ENCODE measurements at places on chromosomes 13 and 19. TPM values are rescaled to one million over a fixed set of nuclear protein-coding genes. Genes with fewer than 3 reads are reported as not detected.

SBNO2 gene
- 125 TPM for total RNA-seq

SCEL gene
- 109 TPM for total RNA-seq

POLR1G gene
- 5.4 TPM for total RNA-seq

OVOL3 gene
- not detected for total RNA-seq

CLEC11A gene
- 13.3 TPM for total RNA-seq

DNA sequence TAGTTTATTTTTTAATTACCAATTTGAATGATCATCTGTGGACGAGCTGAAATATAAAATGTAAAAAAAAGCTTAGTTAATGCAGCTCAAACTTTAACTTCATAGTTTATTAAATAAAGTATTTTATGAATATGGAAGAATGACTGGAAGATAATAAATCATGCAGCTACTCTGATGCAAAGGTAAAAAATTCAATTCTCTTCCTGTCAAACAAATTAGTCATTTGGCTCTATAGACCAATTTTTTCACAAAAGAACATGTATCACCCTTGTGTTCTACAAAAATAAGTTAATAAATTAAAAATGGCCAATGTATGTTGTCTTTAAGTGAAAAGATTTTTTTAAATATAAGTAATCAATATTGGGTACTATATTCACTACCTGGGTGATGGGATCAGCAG, 26.2 kb downstream of the EXOSC8 start:
- H3K27ac ChIP-seq = no peak overlapping the region
- no peak for DNase-seq
- H3K27me3 ChIP-seq = no peaks in the 10 kb centered on the region
- no peaks in the 10 kb centered on the region for H3K4me1 ChIP-seq
- peaks cover 100% of the 10 kb centered on the region for H3K36me3 ChIP-seq

DNA sequence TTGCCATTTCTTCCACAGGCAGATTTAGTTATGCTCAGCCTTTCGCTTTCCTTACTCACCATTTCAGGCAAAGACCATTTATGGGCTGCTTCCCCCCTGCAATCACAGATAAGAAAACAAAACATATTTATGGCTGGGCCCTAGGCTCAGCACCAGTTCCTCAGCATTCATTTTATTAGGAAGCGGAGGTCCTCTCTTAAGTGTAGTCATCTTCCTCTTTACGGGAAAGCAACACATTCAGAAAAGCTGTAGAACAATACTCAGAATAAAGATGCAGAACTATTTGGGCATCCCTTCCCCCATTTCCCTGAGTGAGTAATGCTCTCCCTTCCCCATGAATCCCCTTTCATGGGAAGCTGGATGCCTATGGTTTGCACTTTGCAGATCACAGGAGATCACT, 27.9 kb downstream of the FLT1 start:
- H3K4me1 ChIP-seq = no peaks in the 10 kb centered on the region
- H3K4me3 ChIP-seq = no peak overlapping the region
- H3K36me3 ChIP-seq = no peaks in the 10 kb centered on the region

DNA sequence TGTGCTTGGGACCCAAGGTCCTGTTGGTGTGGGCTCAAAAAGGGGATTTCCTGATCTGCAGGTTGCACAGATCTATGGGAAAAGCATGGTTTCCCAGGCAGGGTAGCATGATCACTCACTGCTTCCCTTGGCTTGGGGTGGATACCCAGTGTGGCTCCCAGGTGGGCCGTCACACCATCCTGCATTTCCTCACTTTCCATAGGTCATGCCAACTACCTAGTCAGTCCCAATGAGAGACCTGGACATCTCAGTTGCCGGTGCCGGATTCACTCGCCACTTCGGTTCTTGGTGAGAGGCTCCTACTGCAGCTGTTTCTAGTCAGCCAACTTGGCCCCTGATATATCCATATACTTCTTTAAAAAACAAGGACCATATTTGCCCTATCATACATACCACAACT, 503.0 kb downstream of the PCDH17 start:
- no peaks in the 10 kb centered on the region for H3K36me3 ChIP-seq
- no peaks in the 10 kb centered on the region for H3K27me3 ChIP-seq
- H3K4me3 ChIP-seq = no peak overlapping the region

- no peaks in the 10 kb centered on the region for H3K27me3 ChIP-seq
- H3K36me3 ChIP-seq = peaks cover 6% of the 10 kb centered on the region
- H3K27ac ChIP-seq = peak overlapping the region; percentile 37
- no peak for DNase-seq
- no peak overlapping the region for H3K4me3 ChIP-seq
Measured at GRCh38 chr13:110216398-110217041, 90.4 kb downstream of the COL4A1 start.

DNA sequence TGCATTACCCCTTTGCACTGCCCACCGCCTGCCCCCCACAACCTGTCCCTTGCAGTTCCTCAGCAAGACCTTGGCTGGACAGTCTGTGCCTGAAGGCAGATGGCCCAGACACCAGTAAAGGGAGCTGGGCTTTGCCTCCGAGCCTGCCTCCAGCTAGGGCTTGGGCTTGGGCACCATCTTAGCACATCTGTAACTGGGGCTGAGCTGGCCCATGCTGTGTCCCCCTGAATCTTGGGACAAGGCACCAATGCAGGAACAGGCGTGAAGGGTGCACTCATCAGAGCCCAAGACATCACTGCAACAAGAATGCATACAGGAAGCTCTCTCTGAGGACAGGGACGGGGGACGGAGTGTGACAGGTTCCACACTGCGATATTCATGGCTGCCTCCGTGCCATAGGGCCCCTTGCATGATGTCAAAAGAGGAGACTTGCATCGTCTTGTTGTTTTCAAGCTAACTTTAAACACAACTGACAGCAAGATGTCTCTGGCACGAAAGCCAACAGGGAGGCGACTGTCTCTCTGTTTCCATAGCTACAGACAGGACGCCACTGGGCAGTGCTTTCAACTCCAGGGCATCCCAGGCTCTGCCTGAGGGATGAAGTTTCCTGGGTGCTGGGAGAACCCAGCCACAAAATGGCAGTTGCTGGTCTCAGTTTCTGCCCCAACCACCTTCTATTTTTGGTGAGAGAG, 8.7 kb upstream of the CHST8 start:
- no peak overlapping the region for H3K4me3 ChIP-seq
- H3K27me3 ChIP-seq = peaks cover 9% of the 10 kb centered on the region
- no peaks in the 10 kb centered on the region for H3K36me3 ChIP-seq
- H3K27ac ChIP-seq = no peak overlapping the region
- DNase-seq = peak; percentile 39

- no peaks in the 10 kb centered on the region for H3K36me3 ChIP-seq
- no peak for DNase-seq
- H3K4me3 ChIP-seq = no peak overlapping the region
- H3K27ac ChIP-seq = no peak overlapping the region
- no peaks in the 10 kb centered on the region for H3K27me3 ChIP-seq
Measured at GRCh38 chr13:44668688-44669087, 92.6 kb upstream of the TSC22D1 start.

- no peak overlapping the region for H3K4me3 ChIP-seq
- H3K36me3 ChIP-seq = peaks cover 16% of the 10 kb centered on the region
- no peak overlapping the region for H3K27ac ChIP-seq
- H3K4me1 ChIP-seq = peaks cover 11% of the 10 kb centered on the region
- no peaks in the 10 kb centered on the region for H3K27me3 ChIP-seq
Measured at GRCh38 chr19:47485210-47485609, 1.2 kb upstream of the KPTN start.

DNA sequence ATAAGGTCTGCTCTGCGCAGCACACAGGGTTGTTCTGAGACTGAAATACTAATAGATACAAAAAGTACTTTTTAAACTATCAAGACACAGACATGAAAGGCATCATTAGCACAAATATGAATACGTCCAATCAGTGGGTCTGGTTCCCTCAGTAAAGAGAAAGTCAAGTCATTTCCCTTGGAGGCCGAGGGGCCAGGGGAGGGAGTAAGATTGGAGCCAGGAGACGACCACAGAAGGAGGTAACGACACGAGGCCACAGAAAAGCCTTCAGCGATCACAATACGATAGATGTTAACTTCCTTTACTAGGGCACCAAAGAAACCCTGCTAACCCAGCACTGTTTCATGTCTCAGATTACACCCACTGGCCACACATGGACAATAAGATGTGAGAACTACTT, 5.3 kb downstream of the CARS2 start:
- H3K4me3 ChIP-seq = no peak overlapping the region
- H3K4me1 ChIP-seq = peaks cover 30% of the 10 kb centered on the region
- H3K27ac ChIP-seq = no peak overlapping the region
- peaks cover 51% of the 10 kb centered on the region for H3K36me3 ChIP-seq
- no peak for DNase-seq

DNA sequence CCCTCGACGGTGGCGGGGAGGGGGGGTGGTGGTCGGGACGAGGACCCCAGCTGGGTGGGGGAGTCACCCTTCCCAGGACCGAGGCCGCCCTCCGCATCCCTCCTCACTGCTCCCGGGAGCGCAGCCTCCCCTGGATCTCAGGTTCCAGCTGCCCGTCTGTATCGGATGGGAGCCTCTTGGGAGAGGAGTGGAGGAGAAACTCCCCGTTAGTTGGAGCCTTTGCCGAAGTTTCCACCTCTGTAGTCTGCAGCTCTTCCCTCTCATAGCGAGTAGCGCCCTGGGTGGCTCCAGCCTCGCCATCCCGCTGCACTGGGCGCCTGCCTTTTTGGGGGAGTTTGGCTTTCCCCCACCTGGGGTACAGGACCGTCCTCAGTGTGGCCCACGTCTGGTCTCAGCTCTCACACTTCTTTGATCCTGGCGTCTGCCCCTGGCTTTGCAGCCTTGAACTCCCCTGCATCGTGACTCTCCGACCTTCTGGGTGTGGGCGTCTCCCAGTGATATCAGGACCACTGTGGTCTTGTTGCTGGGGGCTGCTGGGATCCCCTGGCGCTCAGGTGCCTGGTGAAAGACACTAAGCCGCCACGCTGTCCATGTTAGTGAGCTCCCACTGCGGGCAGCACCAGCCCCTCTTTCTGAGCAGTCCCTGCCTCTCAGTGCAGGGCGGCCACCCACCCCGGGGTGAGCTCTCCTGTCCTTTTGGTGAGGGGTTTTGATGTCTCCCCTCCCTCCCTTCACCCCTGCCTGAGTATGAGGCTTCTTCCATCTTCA, 1.1 kb downstream of the CNOT3 start:
- peak overlapping the region; percentile 96 for H3K4me3 ChIP-seq
- peak overlapping the region; percentile 98 for H3K27ac ChIP-seq
- peaks cover 21% of the 10 kb centered on the region for H3K36me3 ChIP-seq
- H3K4me1 ChIP-seq = peaks cover 37% of the 10 kb centered on the region

DNA sequence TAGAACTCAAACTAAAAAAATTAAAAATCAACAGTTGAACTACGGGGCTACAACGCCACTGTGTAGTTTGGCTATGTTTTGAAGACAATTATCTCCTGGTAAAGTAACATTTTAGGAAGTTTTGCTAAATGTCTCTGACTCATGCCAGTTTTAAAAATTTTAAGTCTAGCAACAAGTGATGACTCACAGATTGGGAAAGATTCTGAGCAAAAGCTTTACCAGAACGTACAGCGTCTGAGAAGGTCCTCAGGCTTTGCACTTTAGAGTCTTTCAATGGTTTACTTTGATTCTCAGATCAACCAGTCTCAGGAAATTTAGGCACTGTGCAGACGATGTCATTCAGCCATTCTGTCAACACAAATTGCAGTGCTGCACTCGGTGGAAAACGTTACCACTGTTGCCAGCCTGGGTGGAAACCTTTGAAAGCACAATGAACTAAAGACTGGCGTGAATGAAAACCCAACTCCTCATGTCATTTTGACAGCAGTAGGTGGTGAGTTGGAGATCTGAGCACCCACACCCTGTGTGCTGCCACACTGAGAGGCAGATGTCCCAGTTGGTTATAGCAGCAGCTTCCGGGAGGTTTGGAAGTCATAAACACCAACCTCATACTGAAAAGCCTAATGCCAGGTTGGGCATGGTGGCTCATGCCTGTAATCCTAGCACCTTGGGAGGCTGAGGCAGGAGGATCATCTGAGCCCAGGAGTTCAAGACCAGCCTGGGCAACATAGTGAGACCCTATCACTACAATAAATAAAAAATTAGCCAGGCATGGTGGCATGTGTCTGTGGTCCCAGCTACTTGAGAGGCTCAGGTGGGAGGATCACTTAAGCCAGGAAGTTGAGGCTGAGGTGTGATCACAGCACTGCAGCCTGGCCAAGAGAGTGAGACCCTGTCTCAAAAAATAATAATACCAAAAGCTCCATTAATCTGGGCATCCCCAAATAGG, 6.3 kb upstream of the WTIP start:
- H3K27me3 ChIP-seq = no peaks in the 10 kb centered on the region
- peaks cover 28% of the 10 kb centered on the region for H3K36me3 ChIP-seq
- no peak overlapping the region for H3K4me3 ChIP-seq
- no peak for DNase-seq

DNA sequence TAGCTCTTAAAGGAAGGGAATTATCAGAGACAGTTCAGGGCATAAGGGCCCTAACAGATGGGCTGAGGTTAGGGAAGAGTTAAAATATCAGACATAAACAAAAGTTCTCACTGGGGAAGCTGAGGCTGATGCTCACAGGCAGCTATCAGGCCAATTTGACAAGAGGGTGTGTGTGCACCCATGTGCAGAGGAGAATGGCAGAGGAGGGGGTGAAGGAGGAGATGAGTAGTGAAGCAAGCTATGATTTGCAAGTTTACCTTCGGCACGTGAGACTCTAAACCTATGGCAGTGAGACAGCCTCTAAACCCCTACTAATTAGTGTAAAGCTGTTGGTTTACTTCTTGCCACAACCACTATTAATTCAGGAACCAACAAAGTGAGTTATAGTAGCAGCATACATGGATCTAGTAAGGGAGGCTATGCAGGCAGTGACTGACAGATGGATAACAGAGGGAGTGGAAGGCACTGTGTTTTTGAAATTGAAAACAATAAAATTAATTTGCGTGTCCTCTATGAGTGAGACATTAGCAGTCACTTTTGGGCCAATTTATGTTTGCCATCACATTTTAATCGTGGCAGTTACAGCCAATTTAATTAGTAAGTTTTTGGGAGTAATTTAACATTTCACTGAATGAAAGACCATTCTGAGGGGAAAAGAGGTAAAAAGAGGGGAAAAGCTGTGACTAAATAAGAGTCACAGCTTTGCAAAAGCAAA, 99.6 kb upstream of the HTR2A start:
- H3K4me1 ChIP-seq = no peaks in the 10 kb centered on the region
- no peak overlapping the region for H3K27ac ChIP-seq
- no peak overlapping the region for H3K4me3 ChIP-seq
- no peaks in the 10 kb centered on the region for H3K27me3 ChIP-seq
- no peak for DNase-seq
- H3K36me3 ChIP-seq = no peaks in the 10 kb centered on the region

- H3K4me3 ChIP-seq = no peak overlapping the region
- H3K36me3 ChIP-seq = peaks cover 4% of the 10 kb centered on the region
- peaks cover 67% of the 10 kb centered on the region for H3K4me1 ChIP-seq
- no peak for DNase-seq
- no peaks in the 10 kb centered on the region for H3K27me3 ChIP-seq
- no peak overlapping the region for H3K27ac ChIP-seq
Measured at GRCh38 chr13:97231829-97232196, 9.7 kb downstream of the MBNL2 start.

- no peaks in the 10 kb centered on the region for H3K4me1 ChIP-seq
- no peak for DNase-seq
- H3K4me3 ChIP-seq = no peak overlapping the region
- no peak overlapping the region for H3K27ac ChIP-seq
- H3K36me3 ChIP-seq = peaks cover 84% of the 10 kb centered on the region
- no peaks in the 10 kb centered on the region for H3K27me3 ChIP-seq
Measured at GRCh38 chr13:110683203-110683883, 22.6 kb downstream of the CARS2 start.

- H3K27me3 ChIP-seq = peaks cover 15% of the 10 kb centered on the region
- DNase-seq = no peak
- no peaks in the 10 kb centered on the region for H3K36me3 ChIP-seq
- H3K4me1 ChIP-seq = peaks cover 24% of the 10 kb centered on the region
- H3K27ac ChIP-seq = no peak overlapping the region
- no peak overlapping the region for H3K4me3 ChIP-seq
Measured at GRCh38 chr13:112891477-112892401, 77.3 kb upstream of the MCF2L start.

- no peaks in the 10 kb centered on the region for H3K4me1 ChIP-seq
- H3K27me3 ChIP-seq = peaks cover 30% of the 10 kb centered on the region
- DNase-seq = no peak
- H3K36me3 ChIP-seq = no peaks in the 10 kb centered on the region
- no peak overlapping the region for H3K4me3 ChIP-seq
- H3K27ac ChIP-seq = no peak overlapping the region
Measured at GRCh38 chr19:30666301-30666803, 294.2 kb downstream of the ZNF536 start.

All from upper lobe of right lung (tissue), 1 donor.